ENCODE measurements at places on chromosomes 11 and 22. TPM values are rescaled to one million over a fixed set of nuclear protein-coding genes. Genes with fewer than 3 reads are reported as not detected.

Gene UCP3
- polyA plus RNA-seq: 2.0 TPM

DNA sequence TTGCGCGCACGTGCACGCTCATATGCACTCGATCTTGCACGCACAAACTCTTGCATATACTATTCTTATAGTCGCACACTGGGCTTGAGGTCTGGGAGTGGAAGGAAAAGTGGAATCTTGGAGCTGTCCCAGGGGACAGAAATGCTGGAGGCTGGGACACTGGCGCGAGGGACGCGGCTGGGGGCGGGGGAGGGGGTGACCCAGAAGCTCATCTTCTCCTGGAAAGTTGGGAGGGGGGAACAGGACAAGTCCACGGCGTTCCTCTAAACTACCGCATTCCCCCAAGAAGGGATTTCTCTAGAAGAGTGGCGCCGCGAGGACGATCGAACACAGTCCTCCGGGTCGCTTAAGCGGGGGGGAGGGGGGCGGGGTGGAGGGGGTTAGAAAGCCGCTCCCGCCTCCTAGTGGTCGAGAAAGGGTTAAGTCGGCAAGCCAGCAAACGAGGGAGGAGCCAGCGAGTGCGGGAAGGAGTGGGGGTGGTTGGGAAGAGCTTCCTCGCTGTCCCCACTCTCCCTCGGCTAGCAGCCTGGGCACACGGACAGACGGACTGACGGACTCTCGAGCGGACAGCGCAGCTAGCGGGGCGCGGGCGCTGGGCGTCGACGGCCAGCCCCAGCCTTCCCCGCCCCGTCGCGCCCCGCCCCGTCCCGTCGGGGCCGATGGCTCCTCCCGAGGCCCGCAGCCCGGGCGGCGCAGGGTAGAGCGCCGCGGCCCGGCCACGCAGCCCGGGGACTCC lies at the start of gene RTN4RL2:
Gene RTN4RL2 (plus strand): TSS at position 507 of the 736 bp plus-strand sequence. CDS start 338 bp downstream, outside the sequence.
- DNase-seq: no peak

- DNase-seq: no peak
These were observed 7.9 kb upstream of the CAPN5 start for GRCh38 chr11:77058900-77059299.

GRCh38 chr11:37124384-37124783 lies 526.3 kb upstream of the RAG2 start:
- DNase-seq: no peak

DNA sequence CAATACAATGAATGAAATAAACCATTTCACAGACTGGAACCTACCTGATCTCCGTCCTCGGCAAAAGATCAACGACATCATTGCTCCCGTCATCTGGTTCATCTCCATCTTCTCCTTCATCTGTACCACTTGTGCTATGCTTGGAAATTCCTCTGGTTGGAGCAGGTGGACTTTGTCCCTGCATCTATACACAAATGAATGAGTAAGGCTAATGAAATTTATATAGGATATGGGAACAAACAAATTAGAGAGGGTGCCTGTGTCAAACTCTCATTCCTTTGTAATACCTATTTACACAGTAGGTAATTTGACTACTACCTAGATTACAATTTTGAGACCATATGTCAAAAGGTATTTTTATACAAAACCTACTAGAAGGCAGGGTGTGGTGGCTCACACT lies 59.4 kb downstream of the F2 start:
- no peak for DNase-seq

DNA sequence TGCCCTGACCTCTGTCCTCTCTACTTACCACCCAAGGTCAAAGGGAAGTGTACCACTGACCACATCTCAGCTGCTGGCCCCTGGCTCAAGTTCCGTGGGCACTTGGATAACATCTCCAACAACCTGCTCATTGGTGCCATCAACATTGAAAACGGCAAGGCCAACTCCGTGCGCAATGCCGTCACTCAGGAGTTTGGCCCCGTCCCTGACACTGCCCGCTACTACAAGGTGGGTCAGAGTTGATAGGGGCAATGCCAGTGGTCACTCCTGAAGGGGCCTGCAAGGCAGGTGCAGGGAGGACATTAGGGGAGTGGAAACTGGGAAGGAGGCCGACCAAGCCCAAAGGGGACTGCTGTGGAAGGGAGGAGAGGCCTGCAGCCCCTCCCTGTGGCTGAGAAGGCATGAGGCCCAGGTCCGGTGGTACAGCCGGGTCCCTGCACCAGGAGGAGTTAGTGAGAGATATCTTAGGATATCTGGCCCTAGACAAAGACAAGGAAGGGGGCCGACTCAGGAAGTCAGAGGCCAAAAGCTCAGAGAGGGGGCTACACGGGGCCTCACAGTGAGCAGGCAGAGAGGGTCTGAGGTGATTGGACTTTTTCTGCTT lies 17.9 kb downstream of the POLR3H start:
- no peak for DNase-seq

All from renal cortex interstitium (tissue), 15 donors.